ENCODE measurements at places on chromosomes 11 and 22.
A peak's percentile ranks its signal among the peaks of the same experiment; 100 is the strongest.

DNA sequence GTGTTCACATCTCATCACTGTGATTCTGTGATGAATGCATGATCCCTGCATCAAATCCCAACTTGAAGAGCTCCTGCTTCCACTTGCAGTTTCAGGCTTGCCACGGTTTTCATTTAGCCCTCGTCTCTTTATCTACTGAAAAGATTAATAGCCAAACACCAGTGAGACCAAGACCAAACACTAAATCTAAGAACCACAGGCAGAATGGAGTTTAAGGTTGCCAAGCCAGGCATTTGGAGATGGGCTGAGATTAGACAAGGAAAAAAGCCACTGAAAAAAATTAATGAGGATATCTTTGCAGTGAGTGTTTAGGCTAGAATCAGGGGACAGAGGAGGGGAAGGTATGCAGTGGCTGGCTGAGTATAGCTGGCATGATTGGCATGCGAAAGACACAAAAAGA lies 227.2 kb upstream of the BLID start:
- DNase-seq, result no peak

DNA sequence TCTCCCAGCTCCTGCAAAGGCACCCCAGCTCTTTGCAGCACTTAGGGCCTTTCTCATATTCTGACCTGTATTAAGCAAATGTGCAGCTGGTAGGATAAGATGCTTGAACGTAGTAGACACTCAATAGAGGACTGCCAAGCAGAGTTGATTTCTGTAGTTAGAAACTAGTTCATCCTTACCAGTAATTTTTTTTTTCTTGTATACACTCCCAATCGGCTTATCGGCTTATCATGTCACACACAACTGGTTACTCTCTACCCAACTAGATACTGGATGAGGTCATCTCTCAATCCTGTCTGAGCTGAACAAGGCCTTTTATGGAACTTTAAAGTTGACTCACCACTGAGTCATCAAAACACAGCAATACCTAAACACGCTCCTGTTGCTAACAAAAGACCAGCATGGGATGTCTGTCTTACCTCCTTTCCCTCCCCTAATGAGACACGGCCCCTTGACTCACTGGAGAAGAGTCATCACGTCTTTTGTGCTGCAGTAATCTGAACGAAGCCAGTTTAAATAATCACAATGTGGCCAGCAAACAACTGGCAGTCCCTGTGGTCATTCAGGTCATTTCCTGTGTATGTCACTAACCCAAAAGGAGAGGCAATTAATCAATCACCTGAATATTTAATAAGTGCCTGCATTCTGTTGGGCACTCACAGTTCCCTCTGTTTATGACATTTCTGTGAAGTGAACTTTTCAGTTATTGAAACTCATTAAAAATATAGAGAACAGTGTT lies 7.5 kb upstream of the WEE1 start:
- DNase-seq, result peak; percentile 100

DNA sequence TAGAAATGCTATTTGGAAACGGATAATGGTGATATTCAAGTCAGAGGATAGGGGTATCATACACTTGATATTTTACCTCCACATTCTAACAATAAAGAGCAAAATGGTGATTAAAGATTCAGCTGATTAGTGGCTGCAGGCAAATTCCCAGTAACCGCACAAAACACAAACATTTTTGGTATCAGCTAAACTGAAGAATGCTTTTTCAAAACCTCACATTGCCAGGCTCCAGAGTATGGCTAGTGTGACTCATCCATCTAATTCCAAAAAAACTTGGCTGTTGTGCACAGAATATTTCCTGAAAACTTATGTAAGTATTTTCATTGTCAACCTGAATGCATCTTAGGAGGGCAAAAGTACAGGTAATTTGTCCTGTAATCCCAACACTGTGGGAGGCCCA lies 10.9 kb downstream of the SRPRA start:
- DNase-seq, result no peak

- DNase-seq, result no peak
These were observed 108.4 kb downstream of the RPL27A start for GRCh38 chr11:8790968-8791367.

GRCh38 chr11:72897506-72897905 lies 83.3 kb downstream of the ATG16L2 start:
- DNase-seq, result peak; percentile 4

DNA sequence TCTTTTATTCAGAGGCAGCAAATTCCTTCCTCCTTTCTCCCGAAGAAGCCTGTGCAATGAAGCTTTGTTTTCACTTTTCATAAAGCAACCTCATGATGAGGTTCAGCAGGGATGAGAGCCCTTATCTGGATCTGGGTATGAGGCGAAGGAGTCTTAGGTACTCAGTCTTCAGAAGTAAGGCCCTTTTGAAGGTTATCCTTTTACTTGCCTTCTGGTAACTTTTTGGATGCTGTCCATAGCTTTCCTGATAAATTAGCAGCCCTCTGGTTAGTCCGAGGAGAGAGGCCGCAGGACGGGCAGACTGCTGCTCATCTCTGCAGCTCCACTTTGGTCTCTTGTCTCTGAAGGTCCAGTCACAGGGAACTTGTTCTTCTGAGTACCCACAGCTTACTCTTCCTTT lies 1.1 kb downstream of the TRIM22 start:
- DNase-seq, result no peak

DNA sequence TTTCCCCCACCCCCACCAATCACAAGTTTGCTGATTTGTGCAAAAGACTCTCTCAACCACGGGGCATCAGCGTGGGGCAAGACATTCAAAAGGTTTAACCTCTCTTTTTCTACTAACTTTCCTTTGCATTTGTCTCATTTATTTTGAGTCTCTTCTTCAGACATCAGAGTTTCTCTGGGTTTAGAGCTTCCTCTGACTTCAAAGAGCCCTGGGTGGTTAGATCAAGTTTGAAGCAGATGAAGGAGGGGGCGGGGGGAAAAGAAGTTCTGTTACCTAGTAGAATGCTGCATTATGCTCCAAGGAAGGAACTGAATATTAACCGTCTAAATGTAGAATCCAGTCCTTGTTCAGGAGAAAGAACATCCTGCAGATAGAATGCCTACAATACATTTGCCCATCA lies 24.5 kb downstream of the GAS2 start:
- no peak for DNase-seq

DNA sequence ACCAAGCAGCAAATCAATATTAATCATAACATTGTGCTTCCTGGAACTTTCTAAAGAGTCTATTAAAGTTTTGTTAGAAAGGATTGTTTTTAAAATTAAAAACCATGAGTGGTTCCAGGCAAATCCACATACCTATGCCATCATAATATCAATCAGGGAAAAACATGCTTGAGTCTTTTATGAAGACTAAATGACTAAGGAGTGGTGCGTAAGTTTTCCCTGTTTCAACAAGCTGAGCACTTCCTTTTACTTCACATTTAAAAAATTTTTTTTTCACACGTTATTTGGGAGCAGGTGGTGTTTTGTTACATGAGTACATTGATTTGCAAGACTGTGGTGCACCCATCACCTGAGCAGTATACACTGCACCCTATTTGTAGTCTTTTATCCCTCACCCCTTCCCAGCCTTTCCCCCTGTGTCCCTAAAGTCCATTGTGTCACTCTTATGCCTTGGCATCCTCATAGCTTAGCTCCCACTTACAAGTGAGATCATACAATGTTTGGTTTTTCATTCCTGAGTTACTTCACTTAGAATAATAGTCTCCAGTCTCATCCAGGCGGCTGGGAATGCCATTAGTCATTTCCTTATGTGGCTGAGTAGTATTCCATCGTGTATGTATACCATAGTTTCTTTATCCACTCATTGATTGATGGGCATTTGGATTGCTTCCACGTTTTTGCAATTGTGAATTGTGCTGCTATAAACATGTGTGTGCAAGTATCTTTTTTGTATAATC lies 1190.3 kb upstream of the RAG2 start:
- DNase-seq, result peak; percentile 96

GRCh38 chr11:17217401-17217800 lies 9.6 kb upstream of the PIK3C2A start:
- no peak for DNase-seq

DNA sequence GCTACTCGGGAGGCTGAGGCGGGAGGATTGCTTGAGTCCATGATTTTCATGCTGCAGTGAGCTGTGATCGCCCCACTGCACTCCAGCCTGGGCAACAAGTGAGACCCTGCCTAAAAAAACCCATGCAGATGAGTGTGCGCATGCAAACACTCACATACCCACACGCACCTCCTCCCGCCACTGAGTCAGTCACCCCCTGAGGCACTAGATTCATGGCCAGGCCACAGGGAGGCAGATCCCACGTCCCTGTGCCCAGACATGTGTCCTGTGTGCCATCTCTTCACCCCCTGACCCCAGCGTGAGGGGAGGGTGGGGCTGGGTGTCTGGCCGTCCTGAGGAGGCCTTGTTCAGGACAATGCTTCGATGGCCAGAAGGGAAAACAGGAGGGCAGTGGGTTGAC lies 15.5 kb downstream of the RELT start:
- DNase-seq, result no peak

- DNase-seq, result peak; percentile 93
These were observed 144.3 kb downstream of the TEAD1 start for GRCh38 chr11:12818333-12819015.

- no peak for DNase-seq
These were observed 11.9 kb downstream of the POGLUT3 start for GRCh38 chr11:108486331-108486730.

DNA sequence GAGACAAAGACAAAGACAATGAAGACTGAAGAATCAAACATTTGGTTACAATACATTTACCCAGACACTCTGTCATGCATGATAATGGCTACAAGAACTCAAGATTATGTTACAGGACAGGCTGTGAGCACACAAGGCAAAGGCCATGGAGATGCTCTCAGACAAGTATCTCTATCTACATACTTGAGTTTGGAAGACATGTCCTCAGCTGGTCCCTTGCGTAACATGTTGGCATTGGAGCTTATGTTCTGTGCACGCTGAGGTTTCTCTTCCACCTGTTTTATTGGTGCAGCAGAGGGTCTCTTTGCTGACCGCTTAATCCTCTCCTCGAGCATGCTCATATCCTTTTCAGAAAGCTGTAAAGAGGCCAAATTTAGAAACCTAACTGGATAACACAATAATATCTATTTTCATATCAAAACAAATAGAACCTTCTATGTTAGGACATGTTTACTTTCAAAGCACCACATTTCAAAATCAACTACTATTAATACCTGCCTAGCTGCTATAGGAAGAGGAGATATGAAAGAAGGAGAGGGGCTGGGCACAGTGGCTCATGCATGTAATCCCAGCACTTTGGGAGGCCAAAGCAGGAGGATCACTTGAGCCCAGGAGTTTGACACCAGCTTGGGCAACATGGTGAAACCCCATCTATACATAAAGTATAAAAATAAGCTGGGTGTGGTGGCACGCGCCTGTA lies 41.6 kb downstream of the F2 start:
- no peak for DNase-seq

GRCh38 chr11:33207408-33207985 lies 46.2 kb upstream of the CSTF3 start:
- peak; percentile 4 for DNase-seq

GRCh38 chr22:32216911-32217310 lies 12.0 kb upstream of the RFPL2 start:
- DNase-seq, result no peak

GRCh38 chr11:43498561-43498960 lies 139.8 kb downstream of the TTC17 start:
- no peak for DNase-seq

- DNase-seq, result peak; percentile 40
These were observed 547 bp downstream of the UVRAG start for GRCh38 chr11:75815345-75816168.

GRCh38 chr22:38479096-38479837 lies 11.4 kb downstream of the KDELR3 start:
- no peak for DNase-seq

DNA sequence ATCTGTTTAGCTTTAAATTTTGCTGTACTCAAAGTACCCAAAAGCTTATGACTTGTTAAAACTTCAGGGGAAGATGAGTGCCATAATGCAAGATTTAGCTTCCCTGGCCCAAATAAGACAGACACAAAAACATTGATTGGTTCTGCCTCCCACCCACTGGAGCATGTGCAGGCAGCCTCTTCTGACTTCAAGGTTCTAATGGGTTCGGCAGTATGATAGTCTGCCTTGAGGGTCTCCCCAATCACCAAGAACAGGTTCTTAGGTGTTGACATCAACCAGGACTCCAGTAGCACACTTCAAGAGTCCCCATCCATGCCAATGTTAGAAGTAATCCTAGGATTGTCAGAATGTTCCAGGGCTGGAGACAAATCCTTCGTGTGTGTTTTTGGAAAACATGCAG lies 12.5 kb downstream of the EIF4G2 start:
- DNase-seq, result no peak

- peak; percentile 92 for DNase-seq
These were observed 198.5 kb upstream of the CTSC start for GRCh38 chr11:88535916-88536547.

DNA sequence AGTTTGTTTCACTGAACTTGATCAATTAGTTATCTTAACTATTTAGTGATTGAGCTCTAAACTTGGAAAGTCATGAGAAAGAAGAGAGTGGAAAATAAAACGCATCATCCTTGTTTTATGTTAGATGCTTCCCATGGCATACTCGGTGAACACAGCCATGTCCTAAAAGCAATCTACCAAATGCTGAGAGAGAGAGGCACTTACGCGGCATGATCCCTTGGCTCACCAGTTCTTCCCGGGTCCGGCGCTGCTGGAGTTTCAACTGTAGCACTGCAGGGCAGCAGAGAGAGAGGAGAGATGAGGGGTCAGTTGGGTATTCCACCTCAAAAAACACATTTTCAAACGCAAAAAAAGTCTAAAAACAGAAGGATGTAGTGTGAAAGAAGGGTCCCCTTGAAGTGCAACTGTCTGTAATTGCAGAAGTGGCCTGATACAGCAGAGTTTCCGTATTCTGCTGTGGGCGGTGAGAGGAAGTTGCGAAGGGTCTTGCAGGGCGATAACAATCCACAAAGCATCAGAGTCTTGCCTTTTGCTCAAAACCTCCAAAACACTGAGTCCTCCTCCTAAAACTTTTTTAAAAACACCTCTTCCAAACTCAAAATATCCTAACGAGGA lies 92.7 kb downstream of the SGSM3 start:
- DNase-seq, result no peak
